Hepatocyte (in vitro differentiated cells): ENCODE measurements at places on chromosomes 1 and 21. TPM values are rescaled to one million over a fixed set of nuclear protein-coding genes. Genes with fewer than 3 reads are reported as not detected.

The UTS2 gene
- polyA plus RNA-seq: 0.29 TPM in 1 of 2 replicates, not detected in the other

The MYCL gene
- 7.3 and 7.8 TPM in 2 replicates for polyA plus RNA-seq

The FNDC10 gene
- 6.0 and 8.8 TPM in 2 replicates for polyA plus RNA-seq

The CD1E gene
- not detected in 2 replicates for polyA plus RNA-seq

The KLF17 gene
- not detected in 2 replicates for polyA plus RNA-seq

The ACTN2 gene
- 0.57 and 1.7 TPM in 2 replicates for polyA plus RNA-seq

The FAM177B gene
- 0.19 and 1.2 TPM in 2 replicates for polyA plus RNA-seq

The ANGPTL3 gene
- 23.8 and 42.2 TPM in 2 replicates for polyA plus RNA-seq

The NCDN gene
- 25.7 and 28.5 TPM in 2 replicates for polyA plus RNA-seq

The PLXNA2 gene
- polyA plus RNA-seq: 13.1 and 16.4 TPM in 2 replicates

The RUNX1 gene
- 8.5 and 14.4 TPM in 2 replicates for polyA plus RNA-seq

The MATN1 gene
- 3.4 and 3.7 TPM in 2 replicates for polyA plus RNA-seq

The RPE65 gene
- polyA plus RNA-seq: 0.39 TPM in 1 of 2 replicates, not detected in the other

The IFI6 gene
- 194 and 230 TPM in 2 replicates for polyA plus RNA-seq

The NBPF20 gene
- 1.3 and 1.5 TPM in 2 replicates for polyA plus RNA-seq
